ENCODE measurements at places on chromosomes 16 and 17.

- no peak for DNase-seq
Observed at GRCh38 chr16:30980434-30980833, 4.6 kb upstream of the HSD3B7 start.

DNA sequence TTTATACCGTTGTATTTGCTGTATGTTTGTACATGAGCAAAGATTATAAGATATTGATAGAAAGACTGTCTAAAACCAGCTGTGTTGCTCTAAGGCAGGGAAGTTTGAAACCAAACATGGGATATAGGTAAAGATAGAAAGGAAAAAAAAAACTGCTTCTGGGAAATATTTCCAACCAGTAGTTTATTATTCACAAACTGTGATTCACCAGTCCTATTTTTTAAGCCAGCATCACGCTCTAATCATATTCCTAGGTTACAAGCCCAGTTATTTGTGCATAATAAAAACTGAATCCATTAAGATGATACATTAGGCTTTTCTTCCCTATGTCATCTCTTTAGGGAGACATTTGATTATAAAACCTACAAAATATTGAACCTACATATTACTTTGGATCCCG is 4.0 kb downstream of the ERN1 start:
- DNase-seq: no peak

GRCh38 chr16:59274141-59274540 is 540.0 kb upstream of the GOT2 start:
- DNase-seq: no peak

DNA sequence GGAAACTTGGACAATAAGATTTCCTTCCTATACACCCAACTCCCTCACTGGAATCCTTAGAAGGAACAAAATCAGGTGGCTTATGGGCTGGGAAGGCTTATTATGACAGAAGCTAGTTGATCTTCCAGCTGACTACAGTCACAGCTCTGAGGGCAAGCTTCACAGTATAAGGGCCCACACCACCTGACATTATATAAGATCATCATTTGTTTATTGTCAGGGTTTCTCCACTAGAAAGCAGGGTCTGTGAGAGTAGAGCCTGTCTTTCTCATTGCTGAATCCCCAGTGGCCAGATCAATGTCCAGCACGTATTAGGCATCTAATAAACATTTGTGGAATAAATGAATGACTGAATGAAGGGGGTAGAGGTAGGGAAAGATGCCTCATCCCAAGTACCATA is 57.8 kb upstream of the PHOSPHO1 start:
- DNase-seq: no peak

DNA sequence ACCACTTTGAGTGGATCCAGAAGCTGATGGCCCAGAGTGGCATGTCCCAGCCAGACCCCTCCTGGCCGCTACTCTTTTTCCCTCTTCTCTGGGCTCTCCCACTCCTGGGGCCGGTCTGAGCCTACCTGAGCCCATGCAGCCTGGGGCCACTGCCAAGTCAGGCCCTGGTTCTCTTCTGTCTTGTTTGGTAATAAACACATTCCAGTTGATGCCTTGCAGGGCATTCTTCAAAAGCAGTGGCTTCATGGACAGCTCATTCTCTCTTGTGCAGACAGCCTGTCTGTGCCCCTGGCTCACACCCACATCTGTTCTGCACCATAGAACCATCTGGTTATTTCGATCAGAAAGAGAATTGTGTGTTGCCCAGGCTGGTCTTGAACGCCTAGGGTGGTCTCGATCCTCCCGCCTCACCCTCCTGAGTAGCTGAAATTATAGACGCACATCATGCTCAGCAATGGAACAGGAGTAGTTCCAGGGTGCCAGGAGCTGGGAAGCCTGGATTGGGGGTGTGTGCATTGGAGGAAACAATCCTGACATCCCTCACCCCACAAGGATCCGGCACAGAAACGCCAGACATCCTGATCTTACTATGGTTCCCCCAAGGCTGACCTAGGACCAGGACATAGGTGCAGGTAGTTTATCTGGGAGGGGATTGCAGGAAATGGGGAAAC is 4.6 kb downstream of the PRSS21 start:
- DNase-seq: no peak

GRCh38 chr17:35289222-35289621 is 46.4 kb downstream of the SLFN5 start:
- DNase-seq: no peak

DNA sequence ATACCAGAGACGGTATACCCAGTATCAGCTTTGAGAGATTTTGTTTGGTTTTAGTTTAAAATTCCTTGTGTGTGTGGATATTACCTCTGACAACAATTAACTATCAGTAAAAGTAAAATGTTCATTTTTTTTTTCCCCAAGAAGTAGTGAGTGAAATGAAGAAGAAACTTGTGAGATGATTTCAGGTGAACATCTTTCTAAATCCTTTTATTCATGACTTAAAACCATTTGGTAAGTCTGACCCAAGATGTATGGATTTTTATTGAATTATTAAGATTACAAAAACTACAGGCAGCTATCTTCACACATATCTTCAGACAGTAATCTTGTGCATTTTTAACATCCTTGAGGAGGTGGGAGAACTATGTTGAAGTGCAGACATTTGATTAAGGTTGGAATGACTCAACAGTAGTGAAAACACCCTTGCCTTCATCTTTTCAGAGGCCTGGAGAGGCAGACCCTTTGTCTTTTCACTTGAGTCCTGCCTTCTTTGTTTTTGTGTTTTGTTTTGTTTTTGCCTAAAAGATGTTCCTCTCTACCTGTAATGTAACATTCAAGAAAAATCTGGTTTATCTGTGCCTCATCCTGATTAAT is 240.3 kb upstream of the TBX2 start:
- DNase-seq: no peak

DNA sequence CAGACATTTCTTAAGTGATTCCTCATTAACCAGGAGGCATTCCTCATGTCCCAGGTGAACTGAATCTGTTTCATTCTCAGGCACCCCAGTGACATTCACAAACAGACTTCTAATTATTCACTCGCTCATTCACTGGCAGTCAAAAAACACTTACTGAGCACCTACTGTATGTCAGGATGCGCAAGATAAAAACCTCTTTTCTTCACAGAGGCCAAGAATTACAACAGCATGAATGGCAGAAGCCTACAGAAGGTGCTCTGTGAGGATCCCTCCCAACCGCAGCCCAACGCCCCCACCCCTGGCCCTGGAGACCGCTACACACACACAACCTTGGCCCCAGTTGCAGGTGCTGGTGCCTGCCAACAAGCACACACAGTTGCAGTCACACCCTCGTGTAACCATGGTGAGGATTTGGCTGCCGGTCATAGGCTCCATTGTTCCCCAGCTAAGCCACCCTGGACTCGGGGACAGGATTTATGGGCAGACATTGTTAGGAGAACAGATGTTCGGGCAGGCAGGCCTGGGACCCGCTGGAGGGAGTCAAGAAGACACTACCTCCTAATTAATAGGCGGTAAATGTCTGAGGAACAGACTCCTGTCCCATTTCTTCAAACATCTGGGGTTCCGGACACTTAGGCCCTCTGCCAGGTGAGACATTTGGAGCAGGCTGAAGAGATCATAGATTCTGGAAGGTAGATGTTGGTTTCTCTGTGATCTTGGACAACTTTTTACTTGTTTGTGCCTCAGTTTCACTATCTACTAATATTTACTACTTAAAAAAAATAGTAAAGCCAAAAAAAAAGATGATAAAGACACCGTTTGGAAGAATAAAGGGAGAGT is 43.2 kb downstream of the CUEDC1 start:
- no peak for DNase-seq

- DNase-seq: no peak
Observed at GRCh38 chr16:57619606-57620334, 8.7 kb upstream of the ADGRG1 start.

- no peak for DNase-seq
Observed at GRCh38 chr17:6420173-6420641, 14.7 kb downstream of the AIPL1 start.

GRCh38 chr17:69961501-69962145 is 113.4 kb upstream of the KCNJ16 start:
- DNase-seq: no peak

GRCh38 chr16:88836791-88837190 is 20.0 kb downstream of the GALNS start:
- no peak for DNase-seq

GRCh38 chr17:62712171-62712581 is 84.7 kb downstream of the MRC2 start:
- DNase-seq: no peak

DNA sequence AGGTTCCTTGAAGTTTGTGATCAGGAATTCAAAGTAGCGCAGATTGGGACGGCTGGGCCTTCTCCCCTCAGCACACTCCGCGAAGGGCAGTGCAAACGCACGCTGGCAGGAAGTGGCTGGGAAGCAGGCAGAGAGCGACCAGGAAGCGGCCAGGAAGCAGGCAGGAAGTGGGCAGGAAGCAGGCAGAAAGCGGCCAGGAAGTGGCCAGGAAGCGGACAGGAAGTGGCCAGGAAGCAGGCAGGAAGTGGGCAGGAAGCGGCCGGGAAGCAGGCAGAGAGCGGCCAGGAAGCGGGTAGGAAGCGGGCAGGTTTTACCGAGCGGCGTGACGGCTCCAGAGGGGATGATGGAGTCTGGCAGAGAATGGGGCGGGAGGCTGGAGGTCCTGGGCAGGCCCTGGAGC is 3.2 kb downstream of the DPEP1 start:
- no peak for DNase-seq

DNA sequence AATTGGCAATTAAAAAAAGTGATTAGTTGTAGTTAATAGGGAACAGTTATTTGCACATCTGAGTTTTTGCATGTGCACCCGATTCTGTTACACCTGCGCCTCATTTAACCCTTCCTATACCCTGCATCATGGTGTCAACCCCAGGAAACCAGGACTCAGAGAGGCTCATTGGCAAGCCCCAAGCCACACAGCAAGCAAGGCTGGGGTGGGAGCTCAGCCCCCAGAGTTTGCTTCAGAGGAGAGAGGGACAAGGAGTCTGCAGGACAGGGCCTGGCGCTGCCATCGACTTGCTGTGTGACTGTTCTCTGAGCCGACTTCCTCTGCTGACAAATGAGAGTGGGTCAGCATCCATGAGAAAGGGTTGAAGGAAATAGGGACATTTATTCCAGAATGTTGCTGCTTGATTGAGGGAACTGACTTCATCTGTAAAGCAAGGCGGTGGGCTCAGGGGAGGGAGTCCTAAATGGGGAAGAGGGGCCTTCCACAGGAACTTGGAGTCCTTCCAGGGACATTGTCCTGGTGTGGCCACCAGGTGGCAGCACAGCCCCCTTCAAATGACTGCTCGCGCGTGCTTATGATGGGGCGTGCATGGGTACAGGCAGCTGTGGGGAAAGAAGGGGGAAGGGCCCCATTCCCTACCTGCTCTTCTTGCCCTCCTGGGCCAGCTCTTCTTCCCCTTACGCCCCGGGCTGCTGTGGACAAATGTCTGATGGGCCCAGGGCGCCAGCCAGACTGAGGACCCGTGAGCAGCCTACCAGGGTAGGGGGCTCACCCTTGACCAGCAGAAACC is 51.6 kb downstream of the NT5M start:
- no peak for DNase-seq

GRCh38 chr17:71464751-71465150 is 656.1 kb upstream of the SOX9 start:
- no peak for DNase-seq

DNA sequence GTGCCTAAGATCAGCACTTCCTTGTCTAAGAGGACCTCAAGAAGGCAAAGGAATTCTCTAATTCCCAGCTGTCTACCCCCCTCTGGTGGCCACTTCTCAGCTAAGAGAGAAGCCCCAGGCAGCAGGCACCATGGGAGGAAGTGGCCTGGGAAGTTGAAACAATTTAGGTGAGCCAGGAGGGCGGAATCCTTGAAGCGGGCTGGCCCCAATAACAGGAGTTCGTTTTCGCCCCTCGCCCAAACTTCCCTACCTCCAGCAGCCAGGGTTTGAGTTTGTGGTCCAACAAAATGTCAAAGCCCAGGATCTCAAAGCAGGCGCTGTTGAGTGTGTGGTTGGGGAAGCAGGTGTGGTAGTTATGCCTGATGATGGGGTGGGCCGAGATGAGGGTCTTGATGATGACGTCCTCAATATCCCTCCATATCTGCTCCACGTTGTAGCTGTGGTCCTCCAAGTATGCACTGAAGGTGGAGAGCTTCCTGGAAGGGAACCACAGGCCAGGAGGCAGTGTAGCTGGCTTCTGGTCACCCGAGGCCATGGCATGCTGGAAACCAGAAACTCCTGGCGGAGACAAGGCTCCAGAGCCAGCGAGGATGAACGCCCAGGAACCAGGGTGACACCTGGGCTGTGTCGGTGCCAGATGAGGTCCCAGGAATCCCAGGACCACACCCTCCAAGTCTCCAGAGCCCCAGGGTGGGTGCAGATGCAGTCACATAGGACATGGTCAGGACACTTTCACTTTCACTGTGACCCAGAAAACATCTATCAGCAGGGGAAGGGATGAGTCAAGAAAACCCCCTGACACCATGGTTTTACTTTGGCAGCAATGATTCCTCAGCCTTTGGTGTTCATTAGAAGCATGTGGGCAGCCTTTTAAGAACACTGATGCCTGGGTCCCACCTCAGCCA is 25.6 kb downstream of the TTLL6 start:
- no peak for DNase-seq

DNA sequence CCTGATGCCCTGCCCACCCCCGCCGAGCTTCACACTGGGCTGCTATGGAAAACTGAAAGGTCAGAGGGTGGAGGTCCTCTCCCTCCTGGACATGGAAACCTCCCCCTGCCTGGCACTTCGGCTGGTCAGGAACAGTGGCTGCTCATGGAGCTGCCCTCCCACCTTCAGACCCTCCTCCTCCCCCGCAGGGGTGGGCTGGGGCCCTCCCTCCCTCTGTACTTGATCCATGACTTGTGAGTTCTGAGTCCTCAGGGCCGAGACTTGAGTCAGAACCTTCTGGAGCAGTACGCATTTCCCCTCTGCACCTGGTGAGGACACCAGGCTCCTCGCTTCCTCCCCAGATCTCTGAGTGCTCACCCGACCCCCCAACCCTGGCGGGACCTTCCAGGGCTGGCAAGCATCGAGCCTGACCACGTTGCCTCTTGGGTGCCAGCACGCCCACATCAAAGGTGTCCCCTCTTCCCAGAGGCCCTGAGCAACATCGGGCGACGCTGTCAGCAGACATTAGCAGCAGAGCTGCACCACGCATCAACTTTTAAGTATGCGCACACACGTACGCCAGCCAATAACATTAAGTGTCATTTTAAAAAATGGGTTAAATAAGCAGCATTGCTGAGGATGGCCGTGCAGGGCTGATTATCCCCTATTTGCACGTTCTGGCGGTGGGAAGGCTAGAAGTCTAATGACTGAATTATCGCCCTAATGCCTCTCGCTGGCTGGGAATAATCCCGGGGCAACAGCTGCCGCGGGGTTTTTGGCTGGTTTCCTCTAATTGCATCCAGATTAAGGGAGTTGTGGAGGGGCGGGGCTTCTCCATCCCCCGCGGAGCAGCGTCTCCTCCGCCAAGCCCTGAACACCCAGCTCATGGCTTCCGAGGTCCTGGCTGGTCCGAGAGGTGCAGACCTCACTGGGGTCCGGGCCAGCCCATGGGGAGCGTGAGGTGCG is 98.0 kb downstream of the TBC1D16 start:
- DNase-seq: no peak

Data from vagina (tissue), 2 donors.